ENCODE measurements at places on chromosomes 12 and 14.

GRCh38 chr12:56518570-56518969 is 3.0 kb upstream of the RBMS2 start:
- peak; percentile 65 for DNase-seq

- no peak for DNase-seq
Observed at GRCh38 chr12:82793751-82794281, 107.1 kb downstream of the TMTC2 start.

GRCh38 chr14:33956640-33957039 is 5.8 kb upstream of the EGLN3 start:
- DNase-seq = no peak

DNA sequence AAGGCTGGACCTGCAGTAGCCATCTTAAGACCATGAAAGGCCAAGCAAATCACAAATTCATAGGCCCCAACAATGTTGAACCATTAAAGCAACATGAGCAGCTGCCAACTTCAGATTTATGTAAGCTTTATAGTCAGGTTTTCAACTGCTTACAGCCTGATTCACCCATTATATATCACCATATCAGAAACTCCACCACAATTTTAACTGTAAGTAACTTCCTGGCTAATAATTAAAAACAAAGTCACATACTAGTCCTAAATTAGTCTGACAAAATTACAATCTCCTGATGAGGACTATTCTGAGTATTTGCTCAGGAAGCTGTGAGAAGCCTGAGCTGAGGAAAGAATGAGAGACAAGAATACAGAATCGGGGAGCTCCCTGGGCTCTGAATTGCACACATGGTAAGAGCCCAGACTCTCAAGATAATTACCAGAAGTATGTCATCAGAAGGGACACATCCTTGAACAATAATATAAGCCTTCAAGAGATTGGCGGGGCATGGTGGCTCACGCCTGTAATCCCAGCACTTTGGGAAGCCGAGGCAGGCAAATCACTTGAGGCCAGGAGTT is 55.1 kb downstream of the NUMB start:
- no peak for DNase-seq

GRCh38 chr14:37924622-37925021 is 283.1 kb upstream of the SSTR1 start:
- DNase-seq = no peak

DNA sequence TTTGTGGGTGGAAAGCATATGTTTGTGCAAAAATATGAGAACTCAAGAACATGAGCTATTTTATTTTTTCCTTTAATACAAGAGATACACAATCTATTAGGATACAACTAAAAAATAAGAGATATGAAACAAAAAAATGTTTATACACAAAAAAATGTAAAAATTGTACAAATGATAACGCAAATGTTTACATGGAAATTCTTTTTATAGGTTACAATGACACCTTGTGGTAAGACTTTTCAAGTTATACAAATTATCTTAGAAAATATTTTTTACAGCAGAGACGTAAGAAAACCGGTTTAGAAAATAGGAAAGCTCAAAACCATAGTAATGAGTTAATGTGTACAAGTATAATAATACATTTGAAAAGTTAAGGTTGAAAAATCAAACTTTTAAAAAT is 25.5 kb downstream of the CEP83 start:
- no peak for DNase-seq

- DNase-seq = peak; percentile 97
Observed at GRCh38 chr12:75656648-75657047, 145.2 kb upstream of the KRR1 start.

DNA sequence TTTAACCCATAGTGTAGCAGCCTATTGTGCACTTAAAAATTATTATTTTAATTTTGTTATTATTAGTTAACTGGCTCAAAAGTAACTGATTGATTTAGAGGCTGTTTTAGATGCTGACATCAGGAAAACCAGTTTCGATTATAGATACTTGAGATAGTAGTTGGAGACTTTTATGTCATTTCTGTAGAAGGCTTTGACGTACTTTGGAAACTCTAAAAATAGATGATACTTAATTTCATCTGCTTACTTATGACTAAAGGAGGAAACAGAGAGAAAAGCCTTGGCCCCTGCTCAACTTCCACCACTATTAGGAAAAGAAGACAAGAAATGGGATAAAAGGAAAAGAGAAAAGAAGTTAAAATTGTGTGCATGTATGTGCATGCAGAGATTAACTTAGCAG is 219.3 kb upstream of the HMGA2 start:
- no peak for DNase-seq
